ENCODE measurements at places on chromosomes 16 and 17.

- DNase-seq, result no peak
Measured at GRCh38 chr16:8583732-8584131, 6.6 kb downstream of the TMEM114 start.

DNA sequence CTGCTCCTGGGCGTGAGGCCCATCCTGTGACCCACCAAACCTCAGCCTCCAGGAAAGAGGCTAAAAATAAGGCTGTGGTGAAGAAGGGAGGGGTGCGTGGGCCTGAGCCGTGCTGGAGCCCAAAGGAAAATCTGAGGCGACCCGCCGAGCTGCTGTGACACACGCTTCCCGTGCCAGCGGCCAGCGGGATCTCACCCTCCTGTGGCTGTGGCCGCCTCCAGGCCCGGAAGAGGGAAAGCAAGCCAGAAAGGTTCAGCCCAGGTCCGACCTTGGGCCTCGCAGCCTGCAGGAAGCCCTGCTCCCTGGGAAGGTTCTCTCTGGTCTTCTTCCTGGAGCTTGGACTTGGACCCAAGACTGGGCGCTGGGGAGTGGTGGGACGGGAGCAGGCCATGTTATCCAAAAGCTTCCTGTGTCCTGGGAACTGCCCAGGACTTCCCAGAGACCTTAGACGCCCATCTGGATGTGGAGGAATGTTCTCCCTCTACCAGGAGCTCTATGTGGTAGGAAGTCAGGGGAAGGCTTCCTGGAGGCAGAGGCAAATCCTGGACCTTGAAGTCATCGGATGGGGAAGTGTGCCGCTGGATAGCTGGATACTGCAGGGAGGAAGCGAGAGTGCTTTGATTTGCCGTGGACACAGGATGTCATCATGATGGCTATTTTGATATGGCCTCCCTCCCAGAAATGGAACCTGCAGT lies 11.4 kb downstream of the SPNS2 start:
- DNase-seq, result no peak

DNA sequence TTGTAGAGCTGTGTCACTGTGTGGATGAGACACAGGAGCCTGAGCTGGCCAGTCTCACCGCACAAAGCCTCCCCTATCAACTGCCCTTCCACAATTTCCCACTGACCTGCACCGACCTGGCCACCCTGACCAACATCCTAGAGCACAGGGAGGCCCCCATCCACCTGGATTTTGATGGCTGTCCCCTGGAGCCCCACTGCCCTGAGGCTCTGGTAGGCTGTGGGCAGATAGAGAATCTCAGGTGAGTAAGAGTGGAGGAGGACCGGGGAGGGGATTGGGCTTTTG lies 37.4 kb downstream of the NLRC5 start:
- no peak for DNase-seq

DNA sequence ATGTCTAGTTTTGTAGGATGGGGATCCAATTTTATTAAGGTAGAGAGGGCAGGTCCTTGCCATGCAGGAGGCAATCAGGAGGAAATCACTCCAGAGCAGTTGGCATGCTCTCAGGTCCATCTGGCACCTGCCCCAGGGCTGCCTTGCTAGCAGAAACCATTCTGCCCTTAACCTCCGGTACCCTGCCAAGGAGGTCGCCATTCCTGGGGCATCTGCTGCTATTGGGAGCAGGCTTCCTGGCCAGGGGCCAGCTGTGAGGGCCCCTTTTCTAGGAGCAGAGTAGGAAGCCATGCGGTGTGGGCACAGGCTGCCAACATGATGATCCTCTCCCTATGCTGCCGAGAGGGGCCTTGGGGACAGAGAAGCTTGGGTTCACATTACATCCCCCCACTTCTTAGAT lies 47.6 kb upstream of the MGAT5B start:
- DNase-seq, result no peak

- no peak for DNase-seq
Measured at GRCh38 chr16:26643519-26643918, 423.2 kb upstream of the C16orf82 start.

GRCh38 chr17:8146381-8147140 lies 5.6 kb downstream of the PER1 start:
- no peak for DNase-seq

GRCh38 chr17:75707079-75707571 lies 14.1 kb upstream of the ITGB4 start:
- peak; percentile 92 for DNase-seq

GRCh38 chr16:53404959-53405358 lies 29.3 kb upstream of the RBL2 start:
- DNase-seq, result no peak

DNA sequence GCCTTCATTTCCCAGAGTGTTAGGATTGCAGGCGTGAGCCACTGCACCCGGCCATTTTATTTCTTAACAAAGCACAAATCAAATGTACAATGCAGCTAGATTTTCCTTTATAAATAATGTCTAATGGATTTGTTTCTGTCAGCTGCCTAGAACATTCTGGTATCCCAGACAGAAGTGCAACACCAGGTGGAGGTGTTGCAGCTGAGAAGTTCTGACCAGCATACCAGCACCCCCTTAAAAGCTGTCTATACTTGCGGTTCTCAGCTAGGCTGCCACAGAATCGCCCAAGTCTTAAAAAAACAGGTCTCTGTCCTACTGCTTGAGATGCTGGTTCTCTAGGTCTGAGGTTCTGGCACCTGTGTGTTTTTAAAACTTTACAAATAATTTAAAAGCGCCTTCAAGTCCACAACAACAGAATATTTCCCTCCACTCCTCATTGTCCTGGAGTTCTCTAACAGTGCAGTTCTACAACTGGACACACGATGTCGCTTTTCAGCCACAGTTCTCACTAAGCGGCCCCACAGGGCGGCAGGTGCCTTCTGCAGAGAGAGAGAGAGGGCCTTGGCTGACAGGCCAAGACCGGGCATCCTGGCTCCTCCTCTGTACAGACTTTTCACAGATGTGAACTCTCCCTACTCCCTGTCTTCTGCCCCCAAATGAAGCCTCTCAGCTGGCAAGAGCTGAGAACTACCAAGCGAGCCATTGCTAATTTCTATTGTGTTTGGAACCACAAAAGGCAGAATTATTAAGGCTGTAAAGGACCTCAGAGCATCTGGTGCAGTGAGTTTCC lies 32.6 kb upstream of the MEOX1 start:
- peak; percentile 74 for DNase-seq

Measured in HT1080 (cell line).